ENCODE measurements at places on chromosomes 5 and 9.
A peak's percentile ranks its signal among the peaks of the same experiment; 100 is the strongest.

DNA sequence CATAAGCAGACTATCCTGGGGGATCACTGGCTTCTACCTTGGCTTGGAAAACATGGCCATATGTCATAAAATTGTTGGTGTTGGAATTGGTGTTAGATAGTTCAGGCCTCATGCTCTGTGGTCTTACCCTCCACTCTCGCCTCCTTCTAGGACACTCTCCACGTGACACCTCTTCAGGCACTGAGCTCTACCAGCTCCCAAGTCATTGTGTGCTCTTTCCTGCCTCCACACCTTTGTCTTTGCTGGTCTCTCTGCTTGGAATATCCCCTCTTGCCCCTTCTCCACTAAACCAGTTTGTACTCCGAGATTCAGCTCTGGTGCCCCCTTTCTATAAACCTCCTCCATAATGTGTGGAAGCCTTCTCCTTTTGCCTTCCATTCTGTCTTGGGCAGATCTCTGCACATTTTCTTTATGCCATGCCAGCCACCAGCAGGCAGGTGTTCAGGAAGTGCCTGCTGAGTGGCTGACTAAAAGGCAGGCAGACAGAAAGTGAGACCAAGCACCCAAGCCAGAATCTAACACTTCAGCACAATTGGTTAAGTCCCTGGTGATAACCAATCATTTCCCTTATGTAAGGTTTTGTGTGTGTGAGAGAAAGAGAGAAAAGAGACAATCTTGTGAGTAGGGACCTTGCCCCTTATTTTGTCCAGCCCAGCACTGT lies 37.7 kb downstream of the SAR1B start:
- DNase-seq = peak; percentile 70

GRCh38 chr9:86838519-86839497 lies 108.5 kb downstream of the GAS1 start:
- no peak for DNase-seq

DNA sequence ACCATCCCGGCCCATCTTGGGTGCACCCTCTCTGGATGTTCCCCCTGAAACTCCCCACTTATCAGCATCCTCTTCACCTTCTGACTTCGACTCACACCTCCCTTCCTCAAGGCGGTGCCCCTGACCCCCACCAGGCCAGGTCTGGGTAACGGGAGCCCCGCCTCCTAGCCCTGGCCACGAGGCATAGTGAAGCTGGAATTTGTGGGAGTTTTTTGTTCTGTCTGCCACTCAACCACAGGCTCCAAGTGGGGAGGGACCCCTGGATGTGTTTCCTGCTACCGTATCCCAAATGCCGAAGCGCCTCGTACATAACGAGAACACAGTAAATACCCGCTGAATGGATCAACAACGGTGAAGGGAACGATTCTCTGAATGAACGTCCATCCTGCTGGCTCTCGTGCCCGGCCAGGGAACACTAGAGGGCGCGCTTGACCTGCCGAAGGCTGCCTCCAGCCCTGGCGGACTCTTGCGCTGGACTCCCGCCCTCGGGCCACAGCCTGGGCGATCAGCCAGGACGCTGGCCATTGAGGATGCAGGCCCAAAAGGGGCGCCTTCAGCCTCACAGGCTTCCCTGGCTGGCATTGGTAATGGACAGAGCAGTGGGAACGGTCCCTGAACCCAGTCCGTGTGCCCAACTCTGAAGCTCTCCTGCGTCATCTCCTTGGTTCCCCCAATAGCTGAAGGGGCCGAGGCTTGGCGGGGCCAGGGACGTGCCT lies 47.3 kb upstream of the PHYKPL start:
- peak; percentile 67 for DNase-seq

DNA sequence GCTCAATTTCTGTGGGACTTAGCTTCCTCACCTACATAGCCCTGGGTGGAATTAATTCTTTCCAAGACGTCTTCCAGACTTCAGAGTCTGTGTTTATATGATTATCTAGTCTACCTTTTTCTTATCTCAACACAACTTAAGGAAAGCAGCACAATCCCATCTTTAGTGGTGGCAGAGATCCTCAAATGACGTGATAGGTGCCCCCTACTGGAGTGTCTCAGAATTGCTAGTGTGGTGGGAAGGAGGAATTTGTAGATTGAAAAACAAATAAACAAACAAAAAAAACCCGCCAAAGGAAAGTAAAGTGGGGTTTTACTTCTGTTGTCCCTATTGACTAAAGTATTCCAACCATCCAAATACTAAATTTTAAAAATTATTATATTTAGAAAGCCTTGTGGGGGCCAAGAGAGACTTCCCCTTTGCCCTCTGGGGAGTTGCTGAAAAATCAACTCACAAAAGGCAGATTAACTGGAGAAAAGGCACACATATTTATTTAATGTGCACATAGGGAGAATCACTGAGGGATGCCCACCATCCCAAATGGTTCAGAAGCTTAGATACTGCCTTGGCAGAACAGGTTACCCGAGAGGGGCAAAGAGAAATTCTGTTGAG lies 283.3 kb downstream of the TMEM167A start:
- peak; percentile 40 for DNase-seq

DNA sequence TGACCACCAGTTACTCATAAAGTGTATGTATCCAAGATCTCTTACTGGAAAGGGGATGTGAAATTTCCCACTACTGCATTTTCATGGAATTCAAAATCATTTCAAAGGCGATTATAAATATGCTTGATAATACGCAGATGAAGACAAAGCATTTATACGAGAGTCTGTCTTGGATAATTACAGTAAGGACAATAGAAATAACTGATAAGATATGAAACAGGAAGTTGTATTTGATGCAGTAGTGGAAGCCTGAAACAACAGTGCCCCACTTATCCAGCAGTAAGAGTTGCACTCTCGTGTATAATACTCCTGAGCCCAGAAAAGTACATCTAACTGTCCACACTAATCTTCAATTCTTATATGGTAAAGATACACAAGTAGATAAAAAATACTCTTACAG lies 188.7 kb upstream of the POU5F2 start:
- DNase-seq = no peak

DNA sequence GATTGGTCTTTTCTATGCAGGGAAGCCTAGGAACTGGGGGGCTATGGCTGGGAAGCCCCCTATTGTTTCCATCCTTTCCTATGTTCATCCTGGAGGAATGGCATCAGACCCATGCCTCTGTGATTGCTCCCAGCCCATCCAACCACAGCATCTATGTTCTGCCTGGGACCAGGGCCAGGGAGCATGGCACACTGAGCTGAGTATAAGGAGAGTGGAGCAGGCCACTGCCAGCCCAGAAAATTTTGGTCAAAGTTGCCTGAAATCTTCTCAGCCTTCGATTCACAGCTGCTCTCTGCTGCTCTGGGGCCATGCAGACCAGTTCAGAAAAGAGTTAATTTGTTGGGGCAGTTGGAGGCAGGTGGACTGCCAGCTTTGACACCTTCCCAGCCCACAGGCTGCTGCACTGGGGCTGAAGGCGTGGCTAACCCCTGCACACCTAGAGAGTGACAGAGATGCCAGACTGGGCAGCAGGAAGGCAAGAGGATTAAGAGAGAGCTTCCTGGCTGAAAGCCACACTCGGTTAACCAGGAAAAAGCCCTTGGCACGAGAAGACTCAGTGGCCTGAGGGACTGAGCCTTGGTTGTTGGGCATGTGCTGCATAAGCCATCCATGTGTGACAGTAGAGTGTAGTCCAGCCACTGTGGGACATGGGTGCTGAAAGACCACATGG lies 12.1 kb downstream of the TGFBI start:
- DNase-seq = no peak

DNA sequence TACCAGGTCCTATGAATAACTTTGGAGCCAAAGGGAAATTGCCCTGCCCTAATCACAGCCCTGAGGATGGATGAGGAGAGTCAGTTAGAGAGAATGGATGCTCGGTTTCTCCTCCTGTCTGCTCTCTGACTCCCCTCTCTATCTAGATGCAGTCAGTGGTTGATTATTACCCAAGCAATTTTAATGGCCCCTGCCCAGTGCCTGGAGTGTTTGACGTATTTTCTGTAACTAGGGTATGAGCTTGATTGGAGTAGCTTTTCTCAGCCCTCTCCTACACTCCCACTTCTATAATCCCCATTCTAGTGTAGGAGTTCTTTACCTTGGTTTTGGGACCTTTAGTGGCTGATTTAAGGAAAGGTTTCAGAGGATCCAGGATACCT lies 60.4 kb downstream of the DOCK2 start:
- DNase-seq = no peak

GRCh38 chr9:91894023-91894422 lies 56.0 kb downstream of the ROR2 start:
- no peak for DNase-seq

DNA sequence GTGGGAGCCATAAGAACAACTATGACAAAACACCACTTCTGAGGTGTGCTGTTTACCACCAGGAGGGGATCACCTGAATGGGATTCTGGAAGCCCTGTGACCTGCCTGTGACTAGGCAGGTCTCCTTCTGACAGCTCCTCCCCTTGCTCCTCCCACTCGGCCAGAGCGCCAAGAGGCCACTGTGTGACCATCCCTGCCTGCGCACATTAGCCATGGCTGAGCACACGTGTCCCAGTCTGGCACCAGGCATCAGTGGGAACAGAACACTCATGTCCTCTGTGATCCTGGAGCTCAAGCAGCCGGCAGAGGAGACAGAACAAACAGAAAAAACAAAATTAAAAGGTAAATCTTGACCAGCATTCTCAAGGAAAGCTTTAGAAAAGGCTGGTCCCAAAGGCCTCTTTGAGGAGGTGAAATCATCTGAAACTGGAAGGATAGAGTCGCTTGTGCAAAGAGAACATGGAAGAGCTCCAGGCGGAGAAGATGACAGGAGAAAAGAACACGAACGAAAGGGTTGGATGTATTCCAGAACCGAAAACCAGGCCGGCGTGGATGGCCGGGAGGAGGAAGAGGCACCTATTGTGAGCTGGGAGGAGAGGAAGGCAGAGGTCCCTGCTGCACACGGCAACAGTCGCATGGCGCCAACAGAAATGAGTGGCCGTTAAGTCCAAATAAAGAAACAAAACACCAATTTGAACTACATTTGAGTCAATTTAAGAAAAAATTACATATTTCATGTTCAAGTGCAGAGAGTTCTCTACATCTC lies 5.1 kb downstream of the MED10 start:
- DNase-seq = no peak

DNA sequence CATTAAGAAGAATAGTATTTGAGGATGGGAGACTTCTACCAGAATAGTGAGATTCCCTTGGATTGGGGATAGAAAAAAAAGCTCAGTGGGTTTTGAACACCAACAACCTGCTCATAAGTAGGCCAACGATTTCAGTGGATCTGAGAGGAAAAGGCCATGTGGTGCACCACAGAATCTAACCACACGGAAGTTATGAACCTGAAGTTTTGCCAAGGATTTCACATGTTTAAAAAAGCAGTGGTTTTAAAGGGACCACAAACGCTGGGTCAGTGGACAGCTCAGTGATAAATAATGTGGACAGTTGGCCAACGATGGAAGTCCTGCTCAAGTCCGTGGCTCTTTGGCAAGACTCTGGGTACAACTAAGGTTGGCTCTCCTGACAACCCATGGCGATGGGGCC lies 107.2 kb upstream of the TXNDC8 start:
- DNase-seq = no peak

DNA sequence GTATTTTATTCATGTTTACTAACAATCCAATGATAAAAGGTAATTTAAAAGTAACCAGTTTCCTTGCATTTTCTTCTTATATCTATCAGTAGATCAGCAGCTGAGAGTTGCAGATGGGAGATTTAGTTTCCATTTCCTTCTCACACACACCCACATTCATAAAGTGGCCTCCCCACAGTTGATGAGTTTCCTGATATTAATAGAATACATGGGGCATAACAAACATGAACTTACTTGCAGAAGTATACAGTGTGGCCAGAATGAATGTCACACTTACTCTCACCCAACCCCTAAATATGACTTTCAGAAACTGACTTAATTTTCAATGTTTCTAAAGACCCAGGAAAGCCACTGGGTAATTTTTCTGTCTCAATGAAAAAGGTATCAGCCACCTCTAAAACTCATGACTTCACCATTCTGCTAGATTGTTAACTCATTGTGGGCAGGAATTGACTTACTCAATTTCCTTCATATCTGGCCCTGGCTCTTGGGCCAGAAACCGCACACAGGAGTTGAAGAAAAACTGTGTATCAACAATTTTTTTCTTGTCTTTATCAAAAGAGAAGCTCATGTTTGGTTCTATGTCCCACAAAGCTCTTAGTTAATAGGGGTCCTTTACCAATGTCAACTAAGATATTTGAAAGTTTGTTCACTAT lies 63.5 kb upstream of the OSMR start:
- DNase-seq = no peak

DNA sequence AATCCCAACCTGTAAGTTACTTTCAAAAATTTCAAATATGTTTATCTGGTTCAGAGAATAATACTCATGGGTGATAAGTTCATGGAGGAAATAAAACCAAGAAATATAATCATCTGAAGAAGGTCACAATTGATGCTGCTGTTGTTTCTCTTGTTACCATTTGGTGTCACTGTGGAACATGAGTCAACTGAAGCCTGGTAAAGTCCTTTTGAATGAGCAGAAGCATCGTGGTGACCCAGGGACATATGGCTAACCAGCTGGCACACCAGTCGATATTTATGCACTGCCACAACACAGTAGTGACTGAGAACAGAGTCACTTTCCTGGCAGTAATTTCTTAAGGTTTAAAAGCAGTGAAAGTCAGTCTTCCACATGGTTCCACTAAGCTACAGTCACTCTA lies 612.9 kb upstream of the TLE4 start:
- DNase-seq = peak; percentile 1

- no peak for DNase-seq
These were observed 346.3 kb downstream of the ENC1 start for GRCh38 chr5:74294231-74294705.

- peak; percentile 95 for DNase-seq
These were observed 34.1 kb upstream of the PLIN2 start for GRCh38 chr9:19161257-19162025.

DNA sequence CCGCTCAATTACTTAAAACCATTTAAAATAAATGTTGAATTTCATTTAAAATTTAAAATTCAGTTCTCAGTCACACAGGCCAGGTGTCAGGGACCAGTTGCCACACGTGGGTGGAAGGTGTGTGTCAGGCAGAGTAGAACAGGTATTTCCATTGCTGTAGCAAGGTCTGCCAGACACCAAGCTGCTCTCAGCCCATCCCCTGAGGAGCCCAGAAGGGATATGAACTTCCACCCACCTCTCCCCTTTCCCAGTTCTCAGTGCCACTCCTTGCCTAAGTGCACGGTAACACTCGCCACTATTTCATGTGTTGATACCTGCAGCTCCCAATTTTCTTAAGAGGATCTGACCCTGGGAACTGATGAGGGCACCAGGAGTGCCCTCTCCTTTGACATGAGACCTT lies 12.7 kb downstream of the SYK start:
- DNase-seq = no peak

Data from activated CD4-positive, alpha-beta T cell treated with anti-CD3 and anti-CD28 coated beads, Interleukin-10, Interleukin-2, amounts not matched to agents 100 ng/mL and 50 ng/mL, durations not matched to agents 16 hours and 8 hours (primary cell).